ENCODE measurements at places on chromosomes 6 and 20.

DNA sequence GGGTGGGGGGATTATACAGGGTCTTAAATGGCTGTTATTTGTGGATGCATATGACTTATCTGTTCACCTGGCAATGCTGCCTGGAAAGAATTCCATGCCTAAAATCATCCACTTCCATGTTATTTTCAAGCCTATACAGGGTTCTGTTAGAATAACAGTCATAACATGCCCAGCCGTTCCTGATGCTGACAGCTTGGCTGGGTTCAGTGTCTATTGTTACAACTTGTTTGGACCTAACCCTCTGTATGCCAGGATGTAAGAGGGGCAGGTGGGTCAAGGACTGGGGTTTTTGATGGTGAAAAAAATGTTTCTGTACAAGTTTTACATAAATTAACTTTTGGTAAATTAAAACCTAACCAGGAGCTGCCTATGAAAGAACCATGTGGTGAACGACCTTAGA, 79.8 kb downstream of the GINS1 start:
- DNase-seq = no peak

DNA sequence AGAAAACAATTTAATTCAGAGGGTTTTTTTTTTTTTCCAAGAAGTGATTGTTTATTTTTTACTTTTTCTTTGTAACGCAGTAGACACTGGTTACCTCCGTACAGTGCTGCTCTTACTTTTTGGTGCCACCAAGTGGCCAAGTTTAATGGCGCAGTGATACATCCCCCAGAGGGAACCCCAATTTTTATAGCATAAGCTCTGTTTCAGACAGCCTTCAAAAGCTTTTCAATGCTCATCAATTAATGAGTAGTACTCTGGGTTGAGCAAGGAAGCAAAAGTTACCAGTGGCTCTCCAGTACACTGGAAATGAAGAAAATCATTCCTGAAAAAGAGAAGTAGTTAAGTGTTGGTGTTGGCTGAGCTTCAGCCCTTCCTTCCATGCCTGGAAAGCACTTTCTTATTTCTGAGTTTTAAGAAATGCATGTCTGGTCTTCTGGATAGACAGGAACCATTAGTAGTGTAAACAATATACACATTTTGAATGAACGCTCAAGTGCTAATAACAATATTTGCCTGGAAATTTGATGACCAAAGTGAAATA, 129.1 kb upstream of the SMLR1 start:
- no peak for DNase-seq

DNA sequence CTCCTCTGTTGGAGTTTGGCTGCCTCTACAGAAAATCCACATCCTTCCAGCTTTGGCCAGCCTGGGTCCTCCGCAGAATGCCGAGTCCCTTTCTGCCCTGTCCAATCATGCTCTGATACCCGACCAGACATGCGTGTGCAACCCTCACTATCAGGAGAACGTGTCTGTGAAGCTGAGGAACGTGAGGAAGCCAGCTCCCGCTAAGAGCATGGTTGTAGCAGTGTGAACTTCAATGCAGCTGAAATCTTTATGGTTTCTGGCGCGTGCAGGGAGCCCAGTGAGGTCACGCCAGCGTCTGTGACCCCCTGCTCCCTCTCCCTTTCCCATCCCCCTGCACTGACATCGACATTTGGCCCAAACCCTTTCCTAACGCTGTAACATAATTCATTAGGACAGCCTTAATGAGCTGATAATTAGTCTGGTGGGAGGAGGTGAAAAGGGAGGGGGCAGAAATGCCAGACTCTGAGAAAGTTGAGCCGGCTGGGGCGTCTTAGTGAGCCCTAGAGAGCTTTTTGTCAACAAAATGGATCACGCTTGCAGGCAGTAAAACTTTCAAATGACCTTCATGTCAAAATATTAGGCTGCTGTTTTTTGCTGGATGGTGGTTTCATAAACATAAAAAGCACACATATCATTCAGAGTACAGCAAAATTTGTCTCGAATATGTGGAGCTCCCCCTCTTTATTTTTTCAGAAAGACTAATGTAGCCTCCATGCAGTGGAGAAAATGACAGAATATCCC, 423.3 kb downstream of the QKI start:
- DNase-seq = no peak

DNA sequence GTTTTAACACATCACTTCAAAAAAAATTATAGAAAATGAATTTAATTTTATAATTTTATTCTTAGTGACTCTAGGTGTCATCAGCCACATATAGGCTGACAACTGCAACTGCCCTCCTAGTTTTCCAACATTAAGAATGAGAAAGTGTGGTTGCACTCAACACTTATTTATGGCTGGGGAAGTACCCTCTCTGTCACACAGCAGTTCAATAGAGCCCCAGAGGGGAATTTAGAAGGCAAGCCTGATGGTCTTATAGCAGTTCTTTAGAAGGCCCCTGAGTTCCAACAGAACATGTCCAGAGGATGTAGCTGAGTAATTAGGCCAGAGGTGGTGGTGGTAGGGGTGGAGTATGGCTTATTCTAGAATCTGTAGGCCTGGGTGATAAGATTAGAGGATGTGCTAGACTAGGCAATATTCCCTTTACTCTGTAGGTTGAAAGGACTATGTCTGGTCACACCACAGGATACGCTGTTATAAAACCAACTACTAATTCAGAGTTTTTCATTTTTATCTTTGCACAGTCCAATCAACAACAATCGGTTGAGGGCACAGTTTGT, 226.5 kb upstream of the CITED2 start:
- DNase-seq = no peak

DNA sequence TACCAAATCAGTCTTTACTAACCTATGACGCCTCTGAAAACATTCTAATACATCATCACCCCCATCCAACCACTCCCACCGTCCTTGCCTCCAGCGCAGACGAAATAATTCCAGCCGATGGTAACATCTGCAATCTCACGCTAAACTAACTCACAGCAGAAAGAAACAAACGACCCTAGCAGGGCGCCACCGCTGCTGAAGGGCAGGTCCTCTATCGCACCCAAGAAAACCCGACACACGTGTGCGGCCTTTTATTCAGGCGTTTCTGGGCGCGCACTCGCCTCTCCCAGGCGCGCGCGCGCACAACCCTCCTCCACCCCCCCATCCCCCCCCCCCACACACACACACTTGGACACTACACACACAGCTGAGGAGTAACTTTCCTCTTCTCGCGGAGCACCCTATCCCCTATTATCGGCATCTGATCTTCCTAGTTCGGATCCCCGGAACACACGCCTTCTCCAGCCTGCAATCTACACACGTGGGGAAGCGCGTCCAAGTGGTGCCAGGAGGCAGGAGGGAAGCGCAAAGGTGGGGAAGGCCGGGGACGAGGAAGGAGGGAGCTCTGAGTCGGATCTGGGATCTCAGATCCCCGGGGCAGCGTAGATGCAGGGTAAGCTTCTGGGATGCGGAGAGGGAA, 1.4 kb downstream of the GFOD1 start:
- DNase-seq = no peak

GRCh38 chr20:47546184-47547033, 44.7 kb downstream of the NCOA3 start:
- DNase-seq = no peak

GRCh38 chr6:63121166-63121565, 90.1 kb upstream of the FKBP1C start:
- no peak for DNase-seq

DNA sequence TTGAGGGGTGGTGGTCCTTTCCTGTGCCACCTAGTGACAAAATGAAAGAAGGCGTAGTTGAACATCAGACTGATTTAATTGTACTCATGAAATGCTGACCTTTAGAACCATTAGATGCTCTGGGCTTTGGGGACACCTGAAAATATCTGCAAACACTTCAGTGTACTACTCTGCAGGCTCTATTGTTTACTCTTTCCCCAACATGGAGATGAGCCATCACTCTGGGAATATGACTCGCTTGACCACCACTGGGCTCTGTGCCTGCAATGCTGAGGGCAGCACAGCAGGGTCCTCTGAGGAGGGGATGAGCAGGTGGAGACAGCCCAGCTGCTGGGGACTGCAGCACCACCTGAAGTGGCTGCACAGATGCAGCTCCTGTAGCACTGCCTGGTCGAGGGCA, 74.8 kb upstream of the SLC24A3 start:
- no peak for DNase-seq

DNA sequence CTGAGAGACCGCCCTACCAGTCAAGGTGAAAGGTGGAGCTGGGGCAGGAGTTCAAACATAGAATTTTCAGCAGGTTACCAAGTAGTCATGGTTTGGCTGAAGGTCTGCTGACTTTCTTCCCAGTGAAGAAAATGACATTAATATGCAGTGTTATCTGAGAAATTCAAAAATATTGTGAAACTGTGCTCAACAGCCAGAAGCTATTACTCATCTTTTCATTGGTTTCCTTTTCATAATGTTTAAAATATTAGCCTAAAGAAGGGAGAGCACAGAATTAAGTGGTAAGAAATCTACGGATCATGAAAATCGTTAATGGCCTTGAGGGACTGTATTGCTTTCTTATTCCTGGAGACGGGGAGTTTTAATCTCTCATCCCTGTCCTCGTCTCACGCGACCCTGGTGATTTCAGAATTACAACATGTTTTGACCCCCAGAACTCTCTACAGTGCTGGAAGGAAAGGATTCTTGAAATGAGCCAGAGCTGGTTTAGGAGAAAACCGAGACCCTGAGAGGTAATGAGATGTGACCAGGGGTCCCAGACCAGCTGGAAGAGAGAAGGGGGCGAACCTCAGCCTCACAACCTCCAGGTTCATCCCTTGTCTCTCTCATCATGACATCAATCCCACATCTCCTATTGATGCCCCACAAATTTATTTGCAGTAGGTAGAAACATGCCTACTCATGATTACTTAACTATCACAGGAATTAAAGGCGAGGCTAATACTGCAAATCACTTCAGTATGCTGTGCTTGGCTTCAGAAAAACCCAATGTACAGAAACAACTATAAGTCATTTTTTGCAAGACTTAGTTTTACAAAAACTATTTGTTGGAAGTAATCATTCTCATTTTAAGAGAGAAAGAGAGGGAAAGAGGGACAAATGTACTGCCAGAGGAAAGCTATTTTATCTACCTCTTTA, 209.5 kb downstream of the FNDC1 start:
- DNase-seq = no peak

- peak; percentile 42 for DNase-seq
Observed at GRCh38 chr20:46011631-46012482, 3.1 kb downstream of the MMP9 start.

GRCh38 chr20:39946931-39947330, 742.1 kb downstream of the MAFB start:
- no peak for DNase-seq

GRCh38 chr6:108587258-108588059, 26.7 kb downstream of the FOXO3 start:
- no peak for DNase-seq

DNA sequence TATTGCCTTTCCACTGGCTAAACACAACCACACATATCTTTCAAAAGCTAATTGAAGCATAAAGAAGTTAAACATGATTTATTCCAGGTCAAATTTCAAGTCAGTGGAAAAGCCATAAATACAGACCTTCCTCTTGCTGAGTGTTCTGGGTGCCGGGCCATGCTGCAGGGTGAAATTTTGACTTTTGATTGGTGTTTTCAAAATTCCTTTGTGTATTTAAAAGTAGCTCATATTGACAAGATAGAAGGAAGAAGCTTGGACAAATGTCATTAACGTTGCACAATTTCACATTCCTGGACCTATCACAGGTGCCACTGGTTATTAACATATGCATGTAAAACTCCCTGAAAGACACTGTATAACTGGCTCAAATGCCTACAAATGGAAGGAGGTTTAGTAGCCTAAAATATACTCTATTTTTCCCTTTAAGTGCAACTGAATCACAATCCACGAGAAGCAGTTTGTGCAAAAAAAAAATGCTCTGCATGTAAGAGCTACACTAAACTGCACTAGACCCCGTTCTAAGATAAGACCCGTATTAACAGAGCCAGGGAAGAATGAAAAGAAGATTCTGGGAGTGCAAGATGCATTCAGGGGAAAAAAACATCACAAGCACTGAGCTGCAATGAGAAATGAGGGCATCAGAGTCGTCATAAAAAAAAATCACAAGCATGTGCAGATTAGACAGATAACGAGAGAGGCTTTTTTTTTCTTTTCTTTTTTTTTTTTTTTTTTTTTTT, 30.4 kb downstream of the ATXN1 start:
- no peak for DNase-seq

DNA sequence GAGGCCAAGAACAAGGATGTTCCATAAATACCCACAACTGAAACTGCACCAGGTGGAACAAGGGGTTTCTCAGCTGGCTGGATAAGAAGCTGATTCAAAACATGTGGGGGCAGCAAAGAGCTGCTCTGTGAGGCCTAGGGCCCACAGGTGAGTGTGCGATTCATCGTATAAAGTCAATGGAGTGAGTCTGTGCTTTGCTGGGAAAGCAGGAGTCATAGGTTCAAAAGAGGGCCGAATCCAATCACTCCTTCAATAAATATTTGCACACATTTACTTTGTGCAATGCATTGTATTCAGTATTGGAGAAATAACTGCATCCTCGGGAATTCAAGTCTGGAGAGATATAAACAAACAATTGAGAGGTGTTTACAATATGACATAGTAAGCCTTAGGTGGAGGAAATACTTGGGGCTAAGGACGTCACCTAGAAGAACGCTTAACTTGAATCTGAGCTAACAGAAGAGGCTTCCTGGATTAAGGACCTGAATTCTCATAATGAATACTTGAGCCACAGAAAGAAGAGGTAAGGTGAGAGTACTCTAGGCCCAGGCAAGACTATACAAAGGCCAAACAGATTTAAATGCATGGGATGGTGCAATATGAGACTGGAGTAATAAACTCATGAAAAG, 83.7 kb upstream of the TMEM30A start:
- DNase-seq = no peak

GRCh38 chr6:152391179-152391880, 245.8 kb downstream of the SYNE1 start:
- no peak for DNase-seq

- no peak for DNase-seq
Observed at GRCh38 chr6:77341058-77341986, 122.0 kb downstream of the HTR1B start.

DNA sequence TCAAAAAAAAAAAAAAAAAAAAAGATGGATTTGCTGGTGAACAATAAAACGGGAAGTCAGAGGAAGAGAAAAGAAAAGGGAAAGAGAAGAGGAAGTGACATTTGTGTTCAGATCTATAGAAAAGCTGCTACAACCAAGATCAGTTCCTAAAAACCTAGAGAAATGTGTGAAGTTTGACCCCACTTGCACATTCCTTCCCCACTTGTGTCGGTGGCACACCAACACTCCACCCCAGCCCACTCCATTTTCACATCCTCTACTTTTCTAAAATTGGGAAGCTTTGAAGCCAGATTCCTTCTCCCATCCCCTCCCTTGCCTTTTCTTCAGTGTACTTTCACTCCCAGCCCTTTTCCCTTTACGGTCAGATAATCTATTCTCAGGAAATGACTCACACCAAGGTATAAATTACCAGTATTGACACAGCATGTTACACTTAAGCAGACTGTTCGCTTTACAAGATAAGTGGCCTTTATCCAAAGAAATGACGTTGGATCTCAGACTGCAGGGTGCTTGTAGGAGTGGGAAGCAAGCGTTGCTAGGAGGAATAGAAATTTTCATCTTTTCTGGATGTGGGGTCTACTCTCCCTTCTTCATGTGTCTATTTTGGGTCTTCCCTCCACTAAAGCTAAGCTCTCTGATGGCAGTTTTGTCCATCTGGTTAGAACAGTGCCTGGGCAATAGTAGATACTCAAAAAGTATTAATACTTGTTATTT, 92.5 kb upstream of the ADGRF1 start:
- DNase-seq = no peak

GRCh38 chr20:62804627-62805154, at the start of gene OGFR:
TSS of gene OGFR (plus strand) at chr20:62804835. CDS start at chr20:62804860, 25 bp downstream.
- no peak for DNase-seq

All from NCI-H1048 (cell line).